Stimulated activated CD8-positive, alpha-beta memory T cell treated with anti-CD3 and anti-CD28 coated beads, Interleukin-15, amount 100 ng/mL, for 4 hours (primary cell): ENCODE measurements at places on chromosomes 3 and 15.

DNA sequence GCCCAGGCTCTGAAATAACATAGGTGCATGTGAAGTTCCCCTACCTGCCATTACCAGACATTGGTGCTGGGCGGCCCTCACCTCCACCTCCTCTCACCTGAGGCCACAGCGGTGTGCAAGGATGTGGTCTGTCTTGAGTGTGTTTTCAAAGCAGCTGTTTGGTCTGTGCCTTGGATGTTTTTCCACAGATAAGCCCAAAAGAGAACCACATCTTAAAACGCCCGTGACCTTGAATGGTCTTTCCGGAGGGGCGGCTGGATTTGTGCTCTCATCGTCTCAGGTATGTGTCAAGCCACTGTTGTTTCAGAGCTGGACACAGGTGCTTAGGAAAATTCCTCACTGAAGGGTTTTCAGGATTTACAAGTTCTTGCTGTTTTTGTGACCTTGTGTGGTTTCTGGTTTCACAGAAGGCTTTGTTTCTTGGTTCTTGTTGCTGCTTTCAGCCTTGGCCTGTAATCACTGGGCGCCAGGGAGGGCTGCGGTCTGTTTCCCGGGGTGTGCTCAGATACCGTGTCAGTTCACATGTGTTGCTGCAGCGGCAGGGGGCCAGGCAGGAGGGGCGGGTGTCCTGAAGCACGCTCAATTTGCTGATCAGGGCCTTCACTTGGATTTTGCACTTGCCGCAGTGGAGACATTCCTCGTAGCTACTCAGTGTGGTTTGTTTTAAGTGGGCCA lies 128.4 kb downstream of the IGF1R start:
- DNase-seq = no peak

GRCh38 chr3:192410684-192410960 lies 316.7 kb downstream of the FGF12 start:
- no peak for DNase-seq

DNA sequence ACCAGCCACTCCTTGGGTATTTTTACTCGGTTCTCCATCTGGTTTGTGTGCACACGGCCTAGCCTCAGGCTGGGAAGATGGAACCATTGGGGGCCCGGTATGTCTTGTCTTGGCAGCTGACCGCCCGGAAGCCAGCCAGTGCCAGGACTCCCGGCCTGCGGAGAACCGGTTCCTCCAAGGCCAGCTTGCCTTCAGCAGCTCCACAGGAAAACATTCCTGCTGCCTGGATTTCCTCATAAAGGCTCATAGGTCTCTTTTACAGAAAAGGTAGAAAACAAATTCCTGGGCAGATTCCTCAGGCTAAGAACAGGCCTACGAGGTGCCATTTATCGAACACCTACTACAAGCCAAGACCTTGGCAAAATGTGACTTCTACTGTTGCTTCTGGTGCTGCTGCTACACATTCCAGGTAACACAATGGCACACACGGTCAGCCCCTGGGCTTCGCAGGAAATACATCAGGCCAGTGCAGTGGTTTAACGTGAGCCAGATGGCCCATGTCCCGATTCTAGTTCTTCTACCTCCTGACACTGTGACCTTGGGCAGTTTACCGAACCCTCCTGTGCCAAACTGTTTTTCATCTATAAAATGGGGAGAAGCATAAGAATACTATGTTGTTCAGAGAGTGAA lies 141.8 kb downstream of the OPA1 start:
- no peak for DNase-seq

GRCh38 chr3:55579496-55579895 lies 92.4 kb upstream of the WNT5A start:
- no peak for DNase-seq

GRCh38 chr3:155747286-155747945 lies 2.5 kb upstream of the PLCH1 start:
- no peak for DNase-seq

DNA sequence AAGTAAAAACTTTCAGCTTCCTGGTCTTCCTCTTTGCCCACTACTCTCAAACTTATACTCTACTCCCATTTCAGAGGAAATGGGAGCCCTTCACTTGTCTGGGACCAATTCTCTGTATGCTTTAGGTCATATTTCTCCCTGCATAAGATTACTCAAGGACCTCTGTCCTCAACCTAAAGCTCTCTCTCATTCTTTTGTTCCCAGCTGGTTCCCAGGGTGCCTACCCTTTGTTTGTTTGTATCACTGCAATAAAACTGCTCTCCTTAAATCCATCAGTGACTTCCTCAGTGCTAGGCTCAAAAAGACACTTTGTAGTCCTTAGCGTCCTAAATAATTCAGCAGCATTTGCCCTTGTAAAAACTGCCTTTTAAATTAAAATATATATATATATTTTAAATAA lies 2.9 kb downstream of the NGRN start:
- DNase-seq = no peak

GRCh38 chr3:60073228-60073627 lies 1023.4 kb upstream of the CFAP20DC start:
- no peak for DNase-seq

DNA sequence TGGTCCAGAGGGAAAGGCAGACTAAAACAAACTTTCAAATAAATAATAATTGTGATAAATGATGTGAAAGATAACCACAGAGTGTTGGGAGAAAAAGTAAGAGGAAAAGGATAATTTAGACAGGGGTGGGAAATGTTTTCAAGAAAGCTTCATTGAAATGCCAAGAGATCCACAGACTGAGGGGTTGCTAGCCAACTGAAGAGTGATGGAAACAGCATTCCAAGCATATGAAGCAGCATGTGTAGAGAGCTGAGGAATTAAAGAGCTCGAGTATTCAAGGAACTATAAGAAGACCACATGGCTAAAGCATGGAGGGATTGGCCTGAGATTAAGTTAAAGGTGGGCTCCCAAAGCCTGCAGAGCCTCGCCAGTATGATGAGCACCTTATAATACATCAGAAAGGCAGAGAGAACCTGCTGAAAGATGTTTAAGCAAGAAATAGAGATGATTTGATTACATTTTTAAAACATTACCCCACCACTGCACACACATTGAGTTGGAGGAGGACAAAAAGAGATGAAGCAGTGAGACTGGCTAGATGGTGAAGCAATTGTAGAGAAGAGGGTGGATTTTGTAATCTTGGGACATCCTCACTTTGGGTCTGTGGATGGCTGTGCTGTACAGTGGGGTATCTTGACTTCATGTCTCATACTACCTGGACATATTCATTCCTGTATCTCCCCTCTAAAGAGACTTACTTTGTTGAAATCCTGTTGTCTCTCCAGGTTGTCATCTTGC lies 100.8 kb downstream of the STAC start:
- DNase-seq = no peak

DNA sequence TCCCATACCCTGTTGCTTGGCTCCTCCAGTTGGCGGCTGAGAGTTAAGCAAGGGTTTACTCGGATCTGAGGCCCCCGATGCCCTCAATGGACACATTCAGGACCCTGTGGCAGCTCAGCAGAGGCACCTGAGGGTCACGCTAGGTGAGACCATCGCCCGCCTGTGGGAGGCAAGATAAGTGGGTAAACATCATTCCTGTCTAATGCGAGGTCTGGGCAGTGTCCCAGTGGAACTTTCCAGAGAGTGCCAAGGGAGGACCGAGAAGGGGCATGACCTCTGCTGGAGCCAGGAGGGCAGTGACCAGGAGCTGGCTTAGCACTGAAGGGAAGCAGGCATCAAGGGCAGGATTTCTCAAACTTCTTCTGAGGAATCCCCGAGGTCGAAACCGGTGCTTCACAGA lies 65.4 kb upstream of the SEC61A1 start:
- DNase-seq = no peak

DNA sequence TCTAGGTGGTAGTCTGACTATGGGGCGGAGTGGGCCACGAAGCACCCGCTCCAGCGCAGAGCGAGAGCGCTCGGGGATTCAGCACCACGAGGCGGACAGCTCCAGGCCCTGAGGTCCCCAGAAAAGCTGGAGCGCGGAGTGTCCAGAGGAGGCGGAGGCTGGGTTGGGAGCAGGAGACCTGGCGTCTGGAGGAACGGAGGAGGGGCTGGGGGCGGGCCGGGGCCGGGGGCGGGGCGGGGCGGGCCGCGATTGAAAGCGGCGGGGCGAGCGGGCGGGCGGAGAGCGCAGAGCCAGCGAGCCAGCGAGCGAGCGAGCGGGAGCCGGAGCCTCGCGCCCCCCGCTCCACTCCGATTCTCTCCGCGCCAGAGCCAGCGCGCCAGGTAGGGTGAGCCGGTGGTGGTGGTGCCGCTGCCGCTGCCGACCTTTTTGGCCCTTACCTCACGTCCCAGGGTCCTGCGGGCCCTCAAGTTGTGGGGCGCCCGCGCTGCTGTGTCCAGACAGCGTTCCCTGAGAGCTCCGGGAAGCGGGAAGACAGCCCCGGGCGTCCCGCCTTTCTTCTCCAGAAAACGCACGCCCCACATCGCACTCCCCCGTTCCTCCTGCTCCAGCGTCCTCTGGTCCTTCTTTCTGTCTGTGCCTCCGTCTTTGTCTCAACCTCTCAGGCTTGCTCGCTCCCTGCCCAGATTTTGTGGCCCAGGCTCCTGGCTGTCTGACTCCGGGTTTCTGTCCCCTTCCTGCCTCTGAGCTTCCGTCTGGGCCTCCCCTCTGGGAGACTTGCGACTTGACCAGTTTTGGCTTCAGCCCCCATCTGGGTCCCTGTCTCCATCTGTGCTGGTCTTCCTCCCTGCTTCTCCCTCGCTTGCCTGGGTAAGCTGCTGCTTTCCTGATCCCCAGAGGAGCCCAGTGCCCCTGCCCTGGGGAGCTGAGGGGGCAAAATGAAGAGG lies at the start of gene GRM2:
TSS of gene GRM2 (plus strand) at position 281 of the 944 bp plus-strand sequence. CDS start 1,916 bp downstream, outside the sequence.
- no peak for DNase-seq

GRCh38 chr15:40449275-40449674 lies 8.5 kb downstream of the BAHD1 start:
- DNase-seq = no peak

- no peak for DNase-seq
Observed at GRCh38 chr15:62868507-62868906, 174.0 kb upstream of the TPM1 start.

DNA sequence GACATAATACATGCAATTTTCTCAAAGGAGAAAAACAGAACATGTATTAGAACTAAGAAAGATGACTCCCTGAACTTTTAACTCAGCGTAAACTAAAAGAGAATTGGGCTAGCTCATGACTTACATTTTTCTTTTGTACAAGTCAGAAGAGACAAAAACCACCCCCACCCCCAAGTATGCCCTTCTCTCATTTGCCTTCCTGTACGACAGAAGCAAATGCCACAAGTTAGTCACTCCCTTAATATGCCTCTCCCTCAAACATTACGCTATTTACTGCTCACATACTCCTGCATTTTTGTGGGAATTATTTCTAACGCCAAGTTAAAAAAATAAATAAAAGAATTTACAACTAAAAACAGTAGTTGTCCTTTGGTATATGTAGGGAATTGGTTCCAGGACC lies 22.0 kb downstream of the CPEB1 start:
- no peak for DNase-seq

- no peak for DNase-seq
Observed at GRCh38 chr3:187966636-187967406, 187.1 kb upstream of the LPP start.

- DNase-seq = no peak
Observed at GRCh38 chr3:27791956-27792355, 69.8 kb upstream of the EOMES start.

GRCh38 chr3:50210510-50211367 lies 5.7 kb downstream of the SLC38A3 start:
- DNase-seq = no peak

- no peak for DNase-seq
Observed at GRCh38 chr15:78508272-78508671, 895 bp downstream of the HYKK start.

DNA sequence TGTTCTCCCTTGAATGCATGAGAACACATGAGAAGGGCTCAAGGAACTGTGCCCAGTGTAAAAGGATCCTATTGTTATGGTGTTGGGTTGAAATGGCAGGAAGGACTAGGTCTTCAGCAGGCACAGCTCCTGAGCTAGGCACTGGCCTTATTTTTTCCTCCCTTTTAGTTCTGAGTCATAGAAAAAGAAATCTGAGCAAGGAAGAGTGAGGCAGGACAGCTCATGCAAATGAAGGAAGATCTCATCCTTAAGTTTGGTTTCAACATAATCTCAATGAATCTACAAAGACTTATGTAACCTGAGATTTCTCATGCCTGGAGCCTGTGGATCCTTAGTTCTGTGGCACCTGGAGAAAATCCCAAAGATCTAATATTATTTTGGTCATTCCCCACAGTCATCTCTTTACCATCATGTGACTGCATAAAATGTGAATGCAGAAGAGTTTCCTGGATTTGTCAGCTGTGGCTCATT lies 188.6 kb upstream of the TBL1XR1 start:
- no peak for DNase-seq

DNA sequence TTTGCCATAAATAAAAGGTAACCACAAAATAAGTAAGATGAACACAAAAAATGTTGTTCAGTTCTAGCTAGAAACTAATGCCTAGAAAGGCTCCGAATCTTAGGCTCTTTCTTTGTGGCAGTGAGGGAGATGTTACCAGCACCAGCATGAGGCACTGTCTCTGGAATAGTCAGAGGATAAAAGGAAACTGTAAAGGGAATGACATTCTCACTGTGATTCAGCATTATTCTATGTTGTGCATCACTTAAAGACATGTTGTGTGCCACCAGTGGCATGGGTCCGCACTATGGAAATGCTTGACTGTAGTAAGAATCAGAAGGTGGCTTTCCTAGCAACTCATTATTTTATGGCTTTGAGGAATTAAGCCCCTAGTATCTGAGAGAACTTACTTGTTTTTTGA lies 70.8 kb downstream of the SEC22A start:
- DNase-seq = no peak

DNA sequence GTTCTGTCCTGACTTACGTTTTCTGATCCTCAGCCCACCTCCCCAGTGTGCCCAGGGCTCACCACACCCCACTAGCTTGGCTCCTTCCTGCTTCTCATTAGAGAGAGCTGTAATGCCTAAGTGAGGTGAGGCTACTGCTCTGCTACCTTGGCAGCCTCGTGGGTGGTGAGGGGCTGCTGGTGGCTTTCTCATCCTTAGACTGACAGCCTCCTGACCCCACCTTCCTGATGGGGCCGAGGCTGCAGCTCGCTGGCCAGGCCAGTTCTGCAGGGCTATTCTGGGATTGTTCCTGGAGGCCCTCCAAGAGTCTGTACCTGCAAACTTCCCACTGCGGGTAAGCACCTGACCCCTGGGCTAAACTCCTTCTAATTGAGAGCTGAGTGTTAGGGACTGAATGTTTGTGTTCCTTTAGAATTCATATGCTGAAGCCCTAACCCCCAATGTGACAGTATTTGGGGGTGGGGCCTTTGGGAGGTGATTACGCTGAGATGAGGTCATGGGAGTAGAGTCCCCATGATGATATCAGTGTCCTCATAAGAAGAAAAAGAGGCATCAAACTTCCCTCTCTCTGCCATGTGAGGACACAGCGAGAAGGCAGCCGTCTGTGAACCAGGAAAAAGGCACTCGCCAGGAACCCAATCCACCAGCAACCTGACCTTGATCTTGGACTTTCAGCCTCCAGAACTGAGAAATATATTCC lies 38.1 kb upstream of the IQSEC1 start:
- DNase-seq = no peak

- no peak for DNase-seq
Observed at GRCh38 chr15:57235873-57236272, 140.4 kb upstream of the CGNL1 start.

DNA sequence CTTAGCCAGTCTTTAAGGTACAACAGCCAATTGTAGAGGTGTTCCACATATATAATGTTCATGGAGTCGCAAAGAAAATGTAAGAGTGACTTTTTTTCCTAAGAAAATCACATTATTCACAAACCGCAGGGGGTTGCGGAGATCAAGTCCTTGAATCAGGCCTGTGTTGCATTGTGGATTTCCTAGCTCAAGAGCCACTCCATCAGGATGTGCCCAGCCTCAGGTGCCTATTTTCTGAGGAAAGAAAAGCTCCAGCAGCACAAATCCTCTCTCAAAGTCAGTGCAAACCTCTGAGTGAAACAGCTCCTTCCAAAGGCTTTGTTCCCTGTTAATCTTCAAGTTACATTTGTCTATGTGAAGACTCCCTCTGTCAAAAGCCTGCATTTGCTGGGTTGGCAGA lies 349.4 kb downstream of the CLSTN2 start:
- no peak for DNase-seq
